H1 (cell line): ENCODE measurements at places on chromosomes 11 and 22. TPM values are rescaled to one million over a fixed set of nuclear protein-coding genes. Genes with fewer than 3 reads are reported as not detected.

- peak; percentile 49 for DNase-seq
Measured at GRCh38 chr11:109040303-109040702, 375.4 kb downstream of the DDX10 start.

GRCh38 chr22:40666151-40666848 is 13.0 kb upstream of the MCHR1 start:
- DNase-seq, result no peak

The C11orf16 gene
- not detected in 2 replicates for total RNA-seq

DNA sequence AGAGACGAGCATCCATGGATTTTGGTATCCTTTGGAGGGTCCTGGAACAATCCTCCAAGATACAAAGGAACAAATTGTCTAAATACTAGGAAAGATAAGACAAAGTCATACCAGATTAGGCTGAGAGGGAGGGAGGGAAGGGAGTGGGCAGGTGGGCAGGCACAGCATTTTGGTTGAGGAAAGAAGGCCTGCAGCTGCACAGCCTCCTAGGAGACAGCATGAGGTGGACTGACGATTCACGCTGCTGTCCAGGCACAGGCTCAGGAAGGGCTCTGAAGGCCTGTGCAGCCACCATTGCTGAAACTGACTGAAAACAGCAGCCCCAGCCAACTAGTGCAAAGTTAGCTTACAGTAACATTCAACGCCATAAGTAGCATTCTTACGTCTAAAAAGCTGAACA is 64.7 kb downstream of the PACSIN2 start:
- no peak for DNase-seq

DNA sequence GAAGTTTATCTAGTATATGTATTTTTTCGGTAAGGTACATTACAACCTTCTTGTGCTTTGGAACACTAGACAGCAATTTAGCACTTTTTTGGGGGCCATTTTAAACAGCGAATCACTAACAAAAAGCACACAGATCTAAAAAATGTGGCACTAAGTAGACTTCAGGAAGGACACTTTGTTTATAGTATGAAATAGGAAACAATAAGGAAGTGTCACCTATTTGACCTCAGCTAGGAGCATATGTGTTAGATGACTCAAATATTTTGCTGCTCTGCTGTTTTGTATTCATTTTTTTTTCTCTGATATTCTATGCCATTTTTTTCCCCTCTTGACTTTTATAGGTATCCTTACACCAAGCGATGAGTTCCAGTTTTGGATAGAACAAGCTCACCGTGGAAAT is 5.6 kb downstream of the DYNC2H1 start:
- DNase-seq, result no peak

The SULT4A1 gene
- total RNA-seq, result 7.0 and 9.1 TPM in 2 replicates

The CD248 gene
- 3.7 and 3.9 TPM in 2 replicates for total RNA-seq

The XKR3 gene
- total RNA-seq, result 0.17 and 0.25 TPM in 2 replicates

DNA sequence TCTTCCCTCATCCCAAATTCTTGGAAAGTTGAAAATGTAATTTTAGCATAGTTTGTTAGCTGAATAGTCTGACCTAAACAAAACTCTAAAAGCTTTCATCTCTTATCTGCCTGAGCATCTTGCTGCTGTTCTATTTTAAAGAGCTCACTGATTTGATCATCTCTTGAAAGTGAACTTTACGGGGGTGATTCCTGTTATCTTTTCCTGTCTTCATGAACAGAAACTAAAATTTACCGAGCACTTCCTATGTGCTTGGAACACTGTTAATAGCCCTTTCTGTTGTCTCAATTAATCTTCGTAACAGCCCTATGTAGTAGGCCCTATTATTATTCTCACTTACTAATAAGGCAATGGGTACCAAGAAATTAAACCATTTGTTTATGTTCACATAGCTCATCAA is 12.3 kb downstream of the AMOTL1 start:
- no peak for DNase-seq

DNA sequence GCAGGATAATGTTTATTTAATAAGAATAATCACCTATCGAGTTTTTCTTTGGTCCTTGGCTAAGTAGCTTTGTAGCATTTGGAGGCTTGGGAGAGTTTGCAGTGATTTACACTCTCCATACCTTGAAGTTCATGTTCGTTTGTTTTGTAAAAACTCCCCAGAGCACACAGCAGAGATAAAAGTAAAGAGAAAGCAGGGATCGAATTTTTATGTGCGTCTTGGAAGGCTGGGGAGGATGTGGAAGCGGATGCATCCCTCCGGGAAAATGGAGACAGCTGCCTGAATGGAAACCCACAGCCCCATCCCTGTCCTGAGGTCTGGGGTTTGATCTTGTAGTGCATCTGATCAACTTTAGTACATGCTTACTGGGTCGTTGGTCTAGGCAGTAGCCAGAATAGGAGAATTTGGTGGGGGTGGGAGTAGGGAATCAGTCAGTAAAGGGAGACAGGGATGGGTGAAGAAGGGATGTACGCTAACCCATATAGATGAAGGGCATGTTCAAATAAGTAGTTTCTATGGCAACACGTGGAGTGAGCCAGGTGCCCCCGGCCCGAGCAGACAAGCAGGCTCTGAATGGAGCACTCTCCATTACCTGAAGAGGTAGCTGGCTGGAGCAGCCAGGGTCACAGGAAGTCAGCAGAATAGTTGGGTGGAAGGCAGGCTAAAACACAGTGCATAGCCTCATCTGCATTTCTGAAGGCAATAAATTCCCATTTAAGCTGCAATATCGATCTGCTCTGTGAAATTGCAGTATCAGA is 147.8 kb downstream of the COMMD9 start:
- DNase-seq, result no peak

- no peak for DNase-seq
Measured at GRCh38 chr22:35053060-35053835, 12.7 kb upstream of the ISX start.

GRCh38 chr11:2260491-2261364 is 9.7 kb downstream of the ASCL2 start:
- DNase-seq, result no peak

- no peak for DNase-seq
Measured at GRCh38 chr11:105148241-105148640, 8.7 kb upstream of the CARD18 start.

The MN1 gene
- total RNA-seq, result 4.9 and 5.2 TPM in 2 replicates

GRCh38 chr11:29153078-29153477 is 863.8 kb downstream of the KCNA4 start:
- DNase-seq, result no peak

DNA sequence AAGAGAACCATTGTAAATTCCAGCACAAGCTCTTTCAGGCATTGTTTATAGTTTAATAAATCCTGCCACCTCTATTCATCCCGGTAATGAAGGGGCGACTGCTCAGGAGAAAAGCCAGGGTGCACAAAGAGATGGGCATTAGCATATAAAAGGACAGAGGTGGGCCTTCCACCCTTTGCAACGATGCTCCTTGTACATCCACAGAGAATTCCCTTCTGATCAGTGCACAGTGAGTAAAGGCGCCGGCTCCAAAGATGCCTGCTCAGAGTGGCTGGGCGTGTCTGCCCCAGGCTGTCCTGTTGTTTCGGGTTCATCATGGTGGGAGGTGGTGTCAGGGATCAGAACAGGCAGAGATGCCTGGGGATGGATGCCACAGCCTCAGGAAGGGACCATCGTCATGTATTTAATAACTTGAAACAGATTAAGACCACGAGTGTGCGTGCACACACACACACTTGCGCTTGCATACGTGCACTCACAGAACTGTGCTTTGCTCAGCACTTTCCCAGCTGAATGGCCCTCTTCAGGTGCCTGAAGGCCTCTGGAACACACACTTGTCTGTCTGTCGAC is 305.0 kb downstream of the TBC1D22A start:
- DNase-seq, result no peak

GRCh38 chr11:73997120-73997770 is 11.6 kb downstream of the UCP3 start:
- DNase-seq, result no peak

GRCh38 chr11:109853156-109853776 is 239.9 kb upstream of the ZC3H12C start:
- no peak for DNase-seq

- DNase-seq, result no peak
Measured at GRCh38 chr11:65641297-65642013, 3.6 kb downstream of the SIPA1 start.

The DEPDC7 gene
- 6.3 and 7.6 TPM in 2 replicates for total RNA-seq

GRCh38 chr11:70637949-70638583 is 239.7 kb downstream of the CTTN start:
- no peak for DNase-seq
